ENCODE measurements at places on chromosomes 13 and 19.

DNA sequence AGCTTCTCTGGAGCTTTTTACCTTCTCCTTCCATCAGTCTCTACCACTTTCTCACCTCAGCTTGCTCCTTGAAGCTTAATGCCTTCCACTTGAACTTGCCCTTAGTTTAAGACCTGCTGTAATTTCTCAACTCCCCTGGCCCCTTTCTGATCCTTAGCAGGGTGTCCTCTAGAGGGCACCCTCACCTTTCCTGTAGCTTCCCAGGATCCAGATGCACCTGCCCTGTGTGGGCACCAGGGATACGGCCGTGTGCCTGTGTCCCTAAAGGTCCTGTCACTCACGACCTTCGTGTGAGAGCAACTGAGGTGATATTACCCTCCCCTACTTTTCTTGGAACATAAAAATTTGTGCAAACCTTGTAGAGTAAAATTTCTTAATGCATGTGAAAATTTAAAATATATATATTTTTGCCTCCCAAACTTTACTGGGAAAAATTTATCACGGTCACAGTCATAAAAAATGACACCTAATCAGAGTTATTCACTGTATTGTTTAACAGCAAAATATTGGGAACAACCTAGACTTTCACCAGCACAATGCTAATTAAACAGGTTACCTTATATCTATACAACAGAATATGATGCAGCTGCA, 46.4 kb downstream of the PSG3 start:
- no peak for DNase-seq

DNA sequence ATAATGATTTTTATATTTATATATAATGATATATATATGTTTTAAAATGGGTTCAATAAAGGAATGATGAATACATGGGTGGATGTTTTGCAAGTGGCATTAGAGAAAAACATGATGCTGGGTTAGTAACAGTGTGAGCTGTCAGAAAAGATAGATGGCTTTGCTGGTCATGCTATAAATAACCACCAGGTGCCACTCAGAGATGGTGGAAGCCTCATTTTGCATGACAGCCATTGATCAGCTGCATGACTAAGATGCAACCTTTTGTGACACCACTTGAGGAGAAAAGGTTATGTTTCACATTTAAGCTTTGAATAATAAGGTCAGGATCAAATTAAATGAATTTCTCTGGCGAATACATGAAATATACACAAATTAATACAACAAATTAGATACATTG, 737.7 kb downstream of the PCDH9 start:
- DNase-seq: no peak

GRCh38 chr13:103607995-103608394, 541.8 kb upstream of the SLC10A2 start:
- DNase-seq: no peak

GRCh38 chr13:91154558-91155353, 192.7 kb upstream of the MIR17HG start:
- DNase-seq: no peak

DNA sequence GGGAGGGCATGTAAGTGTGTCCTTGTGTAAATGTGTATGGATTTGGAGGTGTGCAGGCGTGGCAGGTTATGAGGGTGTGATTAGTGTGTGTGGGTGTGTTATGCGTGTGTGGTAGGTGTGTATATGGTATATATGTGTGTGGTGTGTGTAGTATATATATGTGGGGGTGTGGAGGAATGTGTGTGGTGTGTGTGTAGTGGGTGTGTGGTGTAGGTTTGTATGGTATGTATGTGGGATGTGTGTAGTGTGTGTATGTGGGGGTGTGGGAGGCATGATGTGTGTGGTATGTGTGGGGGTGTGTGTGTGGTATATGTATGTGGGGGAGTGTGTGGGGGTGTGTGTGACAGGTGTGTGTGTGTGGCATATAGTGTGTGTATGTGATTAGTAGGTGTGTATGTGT, 104.2 kb downstream of the SLC7A1 start:
- DNase-seq: no peak

- no peak for DNase-seq
Observed at GRCh38 chr19:40056505-40056904, 474 bp upstream of the ZNF780B start.

DNA sequence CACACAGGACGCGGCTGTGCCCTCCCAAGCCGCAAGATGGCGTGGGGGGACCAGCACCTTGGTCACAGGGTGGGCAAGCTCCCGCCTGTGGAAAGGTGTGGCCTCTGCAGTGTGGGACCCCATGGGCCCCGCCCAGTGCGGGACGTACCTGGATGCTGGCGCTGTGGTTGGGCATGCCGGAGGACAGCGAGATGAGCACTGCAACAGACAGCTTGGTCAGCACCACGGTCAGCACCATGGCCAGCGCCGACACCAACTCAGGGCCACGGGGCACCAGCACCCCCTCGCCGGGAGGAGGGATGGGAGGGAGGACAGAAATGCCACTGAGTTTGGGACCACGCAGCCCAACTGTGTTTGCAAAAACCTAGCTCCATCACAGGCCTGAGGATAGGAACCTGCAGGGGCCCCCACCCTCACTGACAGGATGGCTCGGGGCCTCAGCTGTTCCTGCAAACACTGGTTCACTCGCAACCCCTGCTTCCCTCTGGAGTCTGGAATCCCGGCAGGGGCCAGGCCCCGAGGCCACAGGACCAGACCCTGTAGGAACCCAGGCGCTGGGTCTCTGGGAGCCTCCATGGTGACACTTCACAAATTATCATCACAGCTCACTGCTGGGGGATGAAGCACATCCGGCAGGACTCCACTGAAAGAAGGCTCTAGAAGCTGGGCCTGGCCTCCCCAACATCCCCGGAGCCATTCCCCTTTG, 27.1 kb downstream of the IZUMO4 start:
- no peak for DNase-seq

- DNase-seq: no peak
Observed at GRCh38 chr13:48542581-48543341, 9.9 kb upstream of the RCBTB2 start.

GRCh38 chr19:38545596-38545995, 72.2 kb downstream of the MAP4K1 start:
- DNase-seq: no peak

GRCh38 chr13:51225029-51225428, 2.8 kb downstream of the FAM124A start:
- DNase-seq: no peak

- no peak for DNase-seq
Observed at GRCh38 chr13:101700598-101700997, 248.1 kb downstream of the ITGBL1 start.

DNA sequence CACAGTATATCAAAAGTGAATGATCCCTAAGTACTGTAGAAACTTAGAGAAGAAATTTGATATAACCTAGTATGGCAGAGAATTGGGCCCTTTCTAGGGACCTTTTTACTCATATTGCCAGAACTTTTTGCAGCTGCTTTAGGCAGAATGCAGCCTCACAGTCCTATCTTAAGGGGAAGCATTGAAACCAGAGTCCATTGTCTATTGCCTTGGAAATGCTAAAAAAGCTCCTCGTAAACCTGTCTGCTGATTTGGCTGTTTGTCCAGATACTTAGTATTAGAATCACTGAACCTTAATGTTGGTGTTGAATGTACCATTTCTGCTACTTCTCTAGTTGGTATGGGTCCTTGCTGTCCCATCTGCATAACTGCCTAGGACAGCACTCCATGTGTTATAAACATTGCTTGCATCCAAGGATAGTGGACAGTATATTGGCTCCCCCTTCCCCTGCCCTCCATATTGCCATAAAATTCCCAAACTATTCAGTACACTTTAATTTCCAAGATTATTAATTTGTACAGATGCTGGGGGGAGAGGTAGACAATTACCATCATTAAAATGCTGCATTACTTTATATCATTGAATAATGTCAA, 36.1 kb downstream of the LSM14A start:
- no peak for DNase-seq

DNA sequence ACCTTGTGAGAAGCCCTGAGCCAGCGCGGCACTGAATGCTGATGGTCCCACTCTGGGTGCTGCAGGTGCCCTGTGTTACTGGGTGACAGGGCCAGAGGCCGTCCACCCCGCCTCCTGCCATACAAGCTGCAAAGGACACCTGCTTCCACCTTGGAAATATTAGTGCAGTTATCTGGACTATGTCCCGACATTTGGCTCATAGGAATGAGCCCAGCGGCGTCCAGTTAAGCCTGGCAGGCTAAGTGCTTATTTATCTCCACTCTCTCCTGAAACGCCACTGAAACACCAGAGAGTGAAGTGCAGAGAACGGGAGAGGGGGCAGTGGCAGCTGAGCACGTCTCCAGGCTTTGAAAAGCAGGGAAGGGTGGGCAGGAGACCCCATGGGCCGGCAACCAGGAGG, 145.8 kb downstream of the KDM4B start:
- no peak for DNase-seq

DNA sequence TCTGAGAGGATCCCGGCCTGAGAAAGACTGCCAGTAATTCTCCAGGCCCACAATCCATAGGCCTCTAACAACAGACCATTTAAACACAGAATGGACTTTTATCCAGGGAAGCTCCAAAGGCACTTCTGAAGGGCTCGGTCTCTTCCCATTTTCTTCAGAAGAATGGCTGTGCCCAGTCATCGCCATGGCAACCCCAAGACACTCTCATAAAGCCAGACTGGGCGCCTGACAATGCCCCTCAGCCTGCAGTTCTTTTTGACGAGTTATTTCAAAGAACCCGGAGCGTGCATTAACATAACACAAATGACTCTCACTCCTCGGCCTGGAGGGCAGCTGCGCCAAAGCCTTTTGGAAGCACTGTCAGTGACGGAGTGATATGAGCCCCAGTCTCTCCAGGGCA, 61.0 kb downstream of the RASA3 start:
- no peak for DNase-seq

DNA sequence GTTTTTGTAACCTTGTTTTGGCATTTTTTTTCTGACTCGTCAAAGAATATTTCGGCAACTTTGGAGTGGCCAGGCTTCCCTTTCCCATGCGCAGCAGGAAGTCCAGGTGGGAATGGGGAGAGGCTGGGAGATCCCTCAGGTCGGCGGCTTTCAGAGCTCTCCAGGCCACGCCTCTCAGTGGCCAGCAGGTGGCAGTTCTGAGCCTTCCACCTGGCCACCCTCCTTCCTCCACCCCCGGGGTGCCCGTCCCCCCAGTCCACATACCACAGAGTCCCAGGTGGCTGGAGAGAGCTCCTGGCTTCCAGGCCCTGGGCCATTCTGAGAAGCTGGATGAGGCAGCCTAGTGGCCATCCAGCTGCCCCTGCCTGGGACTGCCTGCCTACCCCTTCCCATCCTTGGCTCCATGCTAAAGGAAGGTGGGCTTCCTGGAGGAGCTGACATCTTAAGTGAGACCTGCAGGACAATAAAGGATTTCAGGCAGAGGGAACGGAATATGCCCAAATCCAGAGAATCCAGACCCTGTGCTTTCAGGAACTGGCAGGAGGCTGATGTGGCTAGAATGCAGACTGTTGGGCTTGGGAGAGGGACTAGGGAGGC, 46.3 kb downstream of the CCNE1 start:
- peak; percentile 28 for DNase-seq

DNA sequence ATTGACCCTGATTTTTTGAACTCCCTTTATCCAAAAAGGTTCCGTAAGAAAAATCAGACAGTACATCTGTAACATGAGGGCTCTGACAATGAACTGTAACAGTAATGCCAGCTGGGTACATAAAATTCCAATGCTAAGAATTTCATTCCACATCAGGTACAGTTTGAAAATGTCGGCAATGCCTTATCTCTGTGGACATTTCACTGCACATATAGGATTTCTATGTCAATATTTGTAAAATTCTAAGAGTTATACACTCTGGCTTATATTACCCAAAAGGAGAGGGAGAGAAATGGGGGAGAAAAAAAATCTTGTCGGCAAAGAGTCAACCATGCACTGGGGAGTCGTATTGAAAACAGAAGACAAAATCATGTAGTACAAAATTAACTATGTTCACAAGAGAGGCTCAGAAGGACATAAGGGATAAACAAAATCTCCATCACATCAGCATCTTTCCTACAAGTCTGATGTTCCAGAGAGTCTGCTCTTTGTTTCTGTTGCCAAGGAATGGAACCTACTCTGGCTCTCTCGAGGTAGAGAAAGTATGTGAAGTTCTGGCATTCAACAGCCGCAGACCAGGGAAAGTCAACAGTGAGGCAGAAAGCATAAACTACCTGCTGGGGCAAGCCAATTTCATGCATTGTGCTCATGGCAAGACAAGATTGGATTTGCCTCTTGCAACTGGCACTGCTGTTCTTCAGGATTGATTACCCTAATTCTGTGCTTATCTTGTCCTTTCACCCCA, 72.4 kb downstream of the STARD13 start:
- no peak for DNase-seq

GRCh38 chr19:49809160-49809940, 3.7 kb downstream of the FUZ start:
- DNase-seq: peak; percentile 37

DNA sequence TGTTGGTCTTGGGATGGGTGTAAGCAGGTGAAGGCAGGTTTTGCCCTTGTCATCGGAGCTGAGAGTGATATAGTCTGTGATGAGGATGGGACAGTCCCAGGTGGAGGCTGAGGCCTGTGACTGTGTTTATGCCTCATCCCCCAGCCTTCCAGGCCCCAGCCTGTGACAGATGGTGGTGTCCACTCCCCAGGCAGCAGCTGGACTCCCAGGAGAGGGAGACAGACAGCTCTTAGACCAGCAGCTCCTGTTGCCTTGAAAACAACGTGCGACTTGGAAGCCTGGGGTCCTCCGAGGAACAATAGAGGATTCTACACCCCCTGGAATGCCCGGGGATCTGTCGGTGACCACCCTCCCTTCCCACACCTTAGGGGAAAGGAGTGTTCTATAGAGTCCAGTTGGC, 63.8 kb downstream of the CHST8 start:
- no peak for DNase-seq

DNA sequence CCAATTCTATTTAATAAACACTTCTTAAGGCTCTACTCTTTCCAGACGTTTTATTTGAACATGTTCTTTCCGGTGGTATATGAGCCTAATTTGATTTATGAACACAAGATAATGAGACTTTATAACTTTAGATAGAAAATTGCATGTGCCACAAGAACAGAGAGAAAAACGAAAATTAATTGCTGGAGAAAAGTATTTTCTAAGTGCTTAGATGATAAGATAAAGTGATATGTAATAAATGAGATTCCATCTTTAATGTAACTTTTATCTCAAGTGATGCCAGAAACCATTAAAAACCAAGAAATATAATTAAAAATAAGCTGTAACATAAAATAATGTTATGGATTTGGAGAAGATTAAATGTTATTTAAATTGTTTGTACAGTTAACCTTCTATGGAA, 33.2 kb upstream of the KL start:
- DNase-seq: no peak

GRCh38 chr13:39401756-39402155, 201.2 kb downstream of the LHFPL6 start:
- no peak for DNase-seq

GRCh38 chr13:33033051-33033812, 17.0 kb downstream of the KL start:
- DNase-seq: peak; percentile 29

DNA sequence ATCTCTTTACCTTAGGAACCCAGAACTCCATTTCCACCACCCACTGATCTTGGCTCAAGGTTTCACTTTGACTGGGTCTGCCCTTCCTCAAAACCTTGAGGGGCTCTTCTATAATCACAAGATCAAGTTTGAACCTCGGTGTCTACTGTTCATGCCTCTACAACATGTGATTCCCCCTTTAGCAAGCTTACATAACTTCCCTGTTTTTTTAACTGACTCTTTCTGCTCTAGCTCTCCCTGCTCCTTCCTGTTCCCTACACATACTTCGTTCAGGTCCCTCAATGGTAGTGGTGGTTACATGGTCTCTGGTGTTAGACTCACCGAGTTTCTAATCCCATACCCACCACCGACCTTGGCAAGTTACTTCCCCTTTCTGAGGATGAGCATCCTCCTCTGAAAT, 26.7 kb downstream of the CEACAM8 start:
- no peak for DNase-seq

GRCh38 chr13:97179501-97179900, 42.6 kb upstream of the MBNL2 start:
- DNase-seq: no peak

All from activated gamma-delta T cell treated with Interleukin-2 at 50 U/mL for 16 hours (primary cell).